ENCODE measurements at places on chromosomes 1 and 21.

DNA sequence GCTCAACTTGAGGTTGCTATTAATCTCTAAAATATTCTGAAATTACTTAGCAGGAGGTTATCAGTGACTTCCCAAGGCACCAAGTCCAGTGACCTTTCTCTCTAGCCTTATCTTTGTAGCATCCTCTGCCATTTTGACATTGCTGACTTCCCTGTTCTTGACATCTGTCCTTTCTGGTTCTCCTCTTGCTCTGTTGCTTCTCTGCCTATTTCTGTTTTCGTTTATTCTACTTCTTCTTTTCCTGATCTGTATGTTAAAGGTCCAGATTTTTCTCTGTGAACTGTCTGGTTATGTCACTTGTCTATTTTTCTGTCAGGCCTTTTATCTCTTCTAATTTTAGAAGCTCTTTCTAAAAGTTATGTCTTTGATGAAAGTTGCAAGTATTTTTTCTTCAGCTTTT, 178.8 kb downstream of the VPS13D start:
- DNase-seq: no peak

DNA sequence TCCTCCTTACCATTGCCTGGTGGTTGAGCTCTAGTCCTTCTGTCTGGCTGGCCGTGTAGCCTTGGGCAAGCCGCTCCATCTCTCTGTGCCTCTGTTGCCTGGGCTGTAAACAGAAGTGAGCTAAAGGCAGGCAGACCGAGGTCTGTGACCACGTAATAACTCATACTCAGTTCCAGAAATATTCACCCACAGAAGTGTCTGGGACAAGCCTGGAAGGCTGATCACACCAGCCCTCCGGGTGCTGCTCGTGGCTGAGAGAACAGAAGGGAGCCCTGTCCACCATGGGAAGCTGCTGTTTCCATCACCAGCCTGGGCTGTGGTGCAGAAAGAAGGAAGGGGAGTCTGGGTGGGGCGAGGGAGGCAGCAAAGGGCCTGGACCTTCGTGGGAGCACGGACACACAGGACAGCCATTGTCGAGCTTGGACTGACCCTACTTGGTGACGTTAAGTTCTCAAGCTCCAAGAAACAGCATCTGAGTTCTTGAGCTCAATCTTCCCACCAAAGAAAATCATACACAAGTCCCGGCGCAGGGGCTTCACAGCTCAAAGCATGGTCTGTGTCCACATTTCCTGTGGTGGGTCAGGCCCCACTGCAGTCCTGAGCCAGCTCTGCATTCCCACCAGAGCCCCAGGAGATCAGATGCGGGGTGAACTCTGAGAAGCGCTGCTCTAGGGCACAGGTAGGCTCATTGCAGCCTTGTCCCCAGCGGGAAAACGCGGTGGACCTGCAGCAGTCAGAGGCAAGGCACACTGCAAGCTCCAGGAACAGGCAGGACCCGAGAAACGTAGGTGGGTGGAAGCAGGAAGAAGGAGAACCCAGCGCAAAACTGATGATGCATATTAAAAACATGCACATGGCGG, 61.8 kb downstream of the RUNX3 start:
- DNase-seq: no peak

- DNase-seq: no peak
These were observed 392.6 kb downstream of the MRPL39 start for GRCh38 chr21:25214676-25215075.

DNA sequence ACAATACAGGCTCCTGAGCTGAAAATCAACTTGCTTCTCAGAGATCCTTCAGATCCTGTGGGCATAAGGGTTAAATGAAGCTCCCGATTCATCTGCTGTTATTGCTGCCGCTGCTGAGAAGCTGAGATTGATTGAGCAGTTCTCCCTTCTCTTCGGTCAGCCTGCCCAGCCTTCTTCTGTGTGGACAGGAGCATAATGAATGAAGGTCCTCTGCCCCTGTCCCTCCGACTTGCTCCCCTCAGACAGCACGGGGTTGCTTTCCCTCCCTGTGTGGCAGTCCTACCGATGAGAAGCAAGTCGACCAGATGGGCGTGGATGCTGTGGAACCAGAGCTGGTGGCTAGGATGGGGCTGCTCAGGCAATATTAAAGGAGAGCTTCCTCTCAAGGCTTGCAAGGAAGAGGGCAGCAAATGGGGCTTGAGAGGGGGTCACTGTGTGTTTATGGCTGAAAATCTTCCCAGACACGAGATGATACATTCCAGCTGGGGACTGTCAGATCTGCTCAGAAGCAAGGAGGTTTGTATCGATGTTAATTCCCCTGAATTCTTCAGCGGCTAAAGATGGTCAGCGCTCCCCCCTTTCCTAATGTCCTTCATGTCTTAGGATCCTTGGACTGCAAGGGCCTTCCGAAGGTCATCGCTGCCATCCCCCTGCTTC, 63.9 kb upstream of the GOLT1A start:
- DNase-seq: no peak

DNA sequence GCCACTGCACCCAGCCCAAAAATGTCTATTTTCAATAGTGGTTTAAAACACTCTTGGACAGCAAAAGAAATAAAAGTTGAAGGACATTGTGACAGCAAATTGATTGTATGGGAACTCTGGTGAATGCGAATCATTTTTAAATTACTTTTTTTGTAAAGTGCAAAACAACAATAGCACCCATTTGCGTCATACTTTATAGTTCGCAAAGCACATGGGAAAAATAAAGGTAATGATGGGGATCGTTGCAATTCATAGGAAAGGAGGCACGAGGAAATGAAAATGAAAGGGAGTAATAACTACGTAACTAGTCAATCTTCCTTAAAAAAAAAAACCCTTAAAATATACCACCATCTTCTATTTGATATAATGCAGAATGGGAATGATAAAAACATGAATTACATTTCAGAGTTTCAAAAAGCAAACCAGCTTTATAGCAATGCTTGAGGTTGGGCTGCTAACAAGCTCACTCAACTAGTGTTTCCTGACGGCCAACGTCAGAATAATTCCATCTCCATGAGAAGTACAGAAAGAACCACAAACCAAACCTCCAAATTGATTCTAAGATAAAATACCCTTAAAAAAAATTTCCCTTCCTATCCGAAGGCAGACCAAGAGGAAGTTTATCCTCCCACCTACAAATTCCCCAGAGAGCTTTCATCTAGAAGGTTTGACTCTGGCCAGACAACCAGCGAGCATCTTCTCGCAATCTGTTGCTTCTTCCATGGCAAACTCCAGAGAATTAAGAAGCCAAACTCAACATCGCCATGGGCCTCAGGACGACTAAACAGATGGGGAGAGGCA, at the start of gene EDARADD:
Gene EDARADD, plus strand, starts transcription at position 606 of the 801 bp plus-strand sequence. Its CDS starts 159 bp downstream, at position 765.
- DNase-seq: no peak

GRCh38 chr1:11285883-11286734, 13.1 kb downstream of the UBIAD1 start:
- DNase-seq: no peak

- no peak for DNase-seq
These were observed 4.8 kb upstream of the TFF3 start for GRCh38 chr21:42319851-42320572.

- no peak for DNase-seq
These were observed 27.8 kb upstream of the CEP350 start for GRCh38 chr1:179926850-179927205.

GRCh38 chr1:229114850-229115365, 156.0 kb upstream of the RAB4A start:
- no peak for DNase-seq

DNA sequence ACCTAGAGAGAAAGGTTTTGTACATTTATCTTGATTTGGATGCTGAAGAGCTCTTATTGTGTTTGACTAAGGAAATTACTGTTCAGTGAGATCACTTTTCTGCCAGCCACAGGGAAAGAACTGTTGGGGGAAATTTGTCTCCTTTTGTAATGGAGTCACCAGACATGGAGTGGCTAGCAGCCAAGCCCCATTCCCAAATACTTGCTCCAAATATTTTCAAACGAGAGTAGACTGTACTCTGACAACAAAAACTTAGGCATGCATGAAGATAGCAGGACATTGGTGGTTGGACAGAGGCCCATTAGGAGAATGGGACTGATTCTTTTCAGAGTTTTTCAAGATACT, 21.1 kb downstream of the IPO9 start:
- no peak for DNase-seq

GRCh38 chr1:116002781-116003420, 26.6 kb downstream of the SLC22A15 start:
- DNase-seq: no peak

GRCh38 chr1:65148548-65149350, 746 bp downstream of the AK4 start:
- peak; percentile 79 for DNase-seq

- no peak for DNase-seq
These were observed 158.3 kb downstream of the KAZN start for GRCh38 chr1:14756589-14757285.

GRCh38 chr1:154416471-154417337, 11.6 kb downstream of the IL6R start:
- DNase-seq: no peak

GRCh38 chr1:240342251-240342625, 250.6 kb downstream of the FMN2 start:
- DNase-seq: no peak

- no peak for DNase-seq
These were observed 16.3 kb downstream of the KIAA0040 start for GRCh38 chr1:175176246-175176645.

DNA sequence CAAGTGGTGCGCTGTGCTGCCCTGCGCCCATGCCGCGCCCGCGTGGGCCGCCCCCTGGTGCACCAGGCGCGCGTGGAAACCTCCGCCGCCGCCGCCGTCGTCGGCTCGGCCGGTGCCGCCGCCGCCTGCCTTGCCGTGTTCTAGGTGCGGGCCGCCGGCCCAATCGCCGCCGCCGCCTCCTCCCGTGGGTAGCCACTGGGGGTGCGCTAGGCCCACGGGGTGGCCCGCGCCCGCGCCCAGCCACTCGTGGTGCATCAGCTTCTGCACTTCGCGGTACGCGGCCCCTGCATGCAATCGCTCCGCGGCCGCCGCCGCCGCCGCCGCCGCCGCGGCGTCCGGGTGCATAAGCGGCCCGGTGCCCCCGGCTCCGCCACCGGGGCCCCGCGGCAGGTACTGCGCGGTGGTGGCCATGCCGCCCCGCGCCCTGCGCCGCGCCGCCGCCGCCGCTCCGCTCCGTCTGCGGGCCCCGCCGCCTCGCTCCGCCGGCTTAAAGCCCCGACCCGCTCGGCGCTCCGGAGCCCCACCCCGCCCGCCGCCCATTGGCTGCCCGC, at the start of gene POU3F1:
Gene POU3F1, minus strand, starts transcription at position 461 of the 551 bp plus-strand sequence. Its CDS starts 50 bp downstream, at position 411.
- peak; percentile 33 for DNase-seq

DNA sequence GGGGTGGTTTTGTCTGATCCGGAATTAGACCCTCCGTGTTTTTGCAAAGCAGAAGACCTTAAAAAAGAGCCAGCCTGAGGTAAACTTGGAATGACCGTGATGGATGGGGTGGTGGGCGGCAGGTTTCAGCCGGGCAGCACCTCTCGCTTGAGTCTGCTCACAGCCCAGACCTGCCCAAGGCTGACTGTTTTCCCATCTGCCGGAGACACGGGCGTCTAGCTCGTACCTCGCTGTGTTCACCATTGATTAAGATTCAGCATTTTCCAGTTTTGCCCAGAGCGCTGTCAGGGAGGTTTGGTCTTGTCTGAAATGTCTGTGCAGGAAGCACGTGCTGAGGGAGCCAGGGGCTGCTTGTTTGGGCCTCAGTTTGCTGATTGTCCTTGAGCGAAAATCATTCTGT, 591 bp downstream of the KCNAB2 start:
- no peak for DNase-seq

DNA sequence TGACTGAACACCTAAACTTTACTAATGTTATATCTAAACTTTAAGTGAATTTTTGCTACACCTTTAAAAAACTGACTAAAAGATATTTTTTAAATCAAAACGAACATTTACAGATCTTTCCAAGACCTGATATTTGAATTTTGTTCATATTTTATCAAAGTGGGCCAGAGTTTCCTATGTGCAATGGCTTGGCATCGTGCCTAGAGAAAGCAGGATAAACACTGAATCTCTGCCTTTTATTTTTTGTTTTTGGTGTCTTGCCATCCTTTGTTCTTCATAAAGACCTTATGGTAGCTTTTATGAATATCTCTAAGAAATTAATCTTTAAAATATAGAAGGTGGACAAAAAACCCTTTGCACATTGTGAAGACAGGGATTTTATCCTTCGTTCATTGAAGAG, 25.8 kb upstream of the VPS26C start:
- DNase-seq: no peak

GRCh38 chr1:93255222-93256079, 74.9 kb downstream of the CCDC18 start:
- no peak for DNase-seq

Measured in left hindlimb (tissue), 1 donor.